Karpas-422 (cell line): ENCODE measurements at places on chromosomes 6 and 20.

DNA sequence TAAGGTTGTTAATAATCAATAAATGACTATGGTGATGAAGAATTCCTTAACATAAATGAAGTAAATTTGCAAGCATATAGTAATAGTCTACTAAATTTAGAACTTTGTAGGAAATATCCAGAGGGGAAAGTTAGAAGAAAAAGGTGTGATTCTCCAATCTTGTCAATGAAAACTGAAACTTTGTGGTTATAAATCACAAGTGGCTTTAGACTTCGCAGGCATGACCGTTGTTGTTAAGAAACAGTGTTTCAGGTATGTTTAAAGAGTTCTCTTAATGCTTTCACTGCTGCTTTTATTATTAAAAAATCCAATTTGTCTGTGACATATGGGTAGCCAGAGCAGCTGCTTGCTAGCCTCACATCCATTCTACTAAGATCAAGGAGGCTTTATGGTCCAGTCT is 475.6 kb upstream of the ADGRB3 start:
- no peak for DNase-seq

DNA sequence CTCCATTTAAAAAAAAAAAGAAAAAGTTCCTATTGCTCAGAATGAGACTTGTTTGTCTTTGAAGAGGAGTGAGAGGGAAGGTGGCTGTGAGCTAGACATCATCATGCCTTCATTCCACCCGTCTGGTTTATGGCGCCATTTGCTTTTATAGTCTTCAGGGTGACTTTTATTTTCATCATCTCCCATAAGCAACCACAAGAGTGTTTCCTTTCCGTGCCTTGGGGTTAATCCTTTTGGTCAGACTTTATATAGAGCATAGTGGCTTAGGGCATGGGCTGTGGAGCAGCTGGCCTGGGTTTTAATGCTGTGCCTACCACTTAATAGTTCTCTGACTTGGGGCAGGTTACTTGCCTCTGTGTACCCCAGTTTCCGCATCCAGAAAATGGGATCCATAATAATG is 77.8 kb downstream of the RREB1 start:
- no peak for DNase-seq

DNA sequence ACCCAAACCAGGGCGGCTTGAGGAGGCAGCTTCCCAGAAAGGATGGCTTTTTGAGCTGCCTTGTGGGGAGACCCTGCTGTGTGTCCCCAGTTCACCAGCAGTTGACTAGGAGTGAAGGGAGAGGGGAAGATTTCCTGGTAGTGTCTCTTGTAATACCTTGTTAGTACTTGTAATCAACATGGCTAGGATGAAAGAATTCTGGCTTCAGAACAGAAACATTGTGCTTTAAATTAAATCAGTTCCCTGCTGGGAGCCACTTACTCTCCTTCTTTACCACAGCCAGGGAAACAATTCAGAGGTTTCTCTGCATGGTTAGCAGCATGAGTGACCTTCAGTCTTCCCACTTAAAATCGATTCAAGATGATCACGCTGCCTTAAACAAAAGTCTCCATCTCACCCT is 525.4 kb upstream of the ID4 start:
- no peak for DNase-seq

DNA sequence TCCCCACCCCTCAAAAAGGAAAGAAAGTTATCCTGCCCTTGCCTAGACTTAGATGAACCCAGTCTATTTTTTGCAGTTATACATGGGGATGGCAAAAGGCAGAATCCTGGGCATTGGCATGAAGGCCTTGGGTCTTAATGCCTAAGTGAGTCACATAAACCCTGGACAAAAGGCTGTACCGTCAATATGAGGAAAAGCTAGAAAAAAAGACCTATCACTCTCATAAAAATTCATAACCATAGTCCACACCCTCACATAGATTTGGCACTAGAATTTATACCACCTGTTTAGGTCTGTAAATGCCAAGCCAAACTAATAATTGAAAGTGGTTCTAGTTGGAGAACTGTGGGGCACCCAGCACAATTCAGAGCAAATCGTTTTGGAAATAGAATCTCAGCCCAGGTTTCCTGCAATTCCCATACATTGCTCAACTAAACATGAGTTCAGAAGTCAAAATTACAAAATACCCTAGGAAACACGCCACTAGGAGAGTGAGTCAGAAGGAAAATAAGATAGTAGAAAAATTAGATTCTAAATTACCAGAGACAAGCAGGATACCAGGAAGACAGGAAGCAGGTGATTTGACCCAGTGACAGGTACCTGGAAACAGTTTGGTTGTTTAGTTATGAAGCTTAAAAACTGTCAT is 70.4 kb upstream of the FUCA2 start:
- DNase-seq = no peak

DNA sequence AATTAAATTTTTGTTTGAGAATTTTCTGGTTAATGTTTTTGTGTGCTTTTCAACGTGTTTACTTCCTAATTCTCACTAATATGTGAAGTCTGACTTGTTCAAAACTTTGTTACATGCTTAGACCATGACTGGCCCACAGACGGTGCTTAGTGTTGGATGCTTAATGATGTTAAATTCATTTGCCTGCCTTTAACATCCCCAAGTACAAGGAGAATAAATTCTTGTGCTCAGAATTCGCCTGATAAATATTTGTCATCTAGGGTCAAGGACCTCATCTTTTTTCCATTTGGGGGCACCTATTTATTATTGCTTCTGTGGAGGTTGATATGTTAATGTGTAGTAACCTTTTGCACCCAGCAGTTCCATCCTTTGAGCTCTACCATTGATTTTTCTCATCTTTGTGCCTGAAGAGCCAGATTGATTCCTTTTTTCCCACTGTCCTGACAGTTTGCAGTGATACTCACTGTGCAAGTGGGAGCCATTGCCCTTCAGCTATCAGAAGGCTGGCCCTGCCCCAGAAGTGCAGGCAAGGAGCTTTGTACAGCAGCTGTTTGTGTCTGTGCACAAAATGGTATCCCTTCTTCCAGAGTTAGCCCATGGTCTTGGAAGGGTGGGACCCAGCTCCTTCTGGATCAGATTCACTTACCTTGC is 170.8 kb downstream of the PDE7B start:
- DNase-seq = no peak
